Osteocyte (in vitro differentiated cells): ENCODE measurements at places on chromosomes 1 and 21.

DNA sequence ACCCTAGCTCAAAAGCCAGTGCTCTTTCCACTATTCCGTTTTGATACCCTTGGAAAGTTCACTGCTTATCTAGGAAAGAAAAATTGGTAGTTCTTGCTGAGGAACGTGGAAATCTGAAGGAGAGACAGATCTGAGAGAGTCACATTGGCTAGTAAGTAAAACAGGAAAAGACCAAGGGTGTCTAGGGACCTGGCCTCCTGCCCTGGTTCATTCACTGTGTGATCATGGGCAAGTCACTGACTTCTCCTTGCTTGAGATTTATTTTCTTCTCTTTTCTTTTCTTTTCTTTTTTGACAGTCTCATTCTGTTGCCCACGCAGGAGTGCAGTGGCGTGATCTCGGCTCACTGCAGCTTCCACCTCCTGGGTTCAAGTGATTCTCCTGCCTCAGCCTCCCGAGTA is 90.8 kb downstream of the NFIA start:
- no peak for DNase-seq

GRCh38 chr21:18715606-18716005 is 312.0 kb upstream of the TMPRSS15 start:
- no peak for DNase-seq

DNA sequence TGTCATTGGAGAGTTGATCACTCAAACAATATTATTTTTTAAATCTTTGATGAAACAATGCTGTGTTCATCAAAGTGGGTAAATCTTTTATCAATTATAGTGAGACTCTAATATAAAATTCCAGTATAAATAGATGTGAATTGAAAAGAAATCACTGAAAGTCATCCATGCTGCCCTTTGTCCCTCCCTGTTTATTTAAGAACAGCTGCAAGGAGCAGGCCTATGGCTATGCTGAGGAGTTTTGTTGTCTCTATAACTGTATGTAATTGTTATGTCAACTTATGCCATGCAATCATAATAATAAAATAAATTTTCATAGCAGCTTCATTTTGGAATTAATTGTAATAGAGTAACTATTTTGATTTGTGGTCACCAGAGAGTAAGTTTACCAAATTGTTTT is 1272.4 kb upstream of the ADGRL4 start:
- no peak for DNase-seq

GRCh38 chr21:37939251-37939650 is 23.0 kb upstream of the KCNJ6 start:
- no peak for DNase-seq

DNA sequence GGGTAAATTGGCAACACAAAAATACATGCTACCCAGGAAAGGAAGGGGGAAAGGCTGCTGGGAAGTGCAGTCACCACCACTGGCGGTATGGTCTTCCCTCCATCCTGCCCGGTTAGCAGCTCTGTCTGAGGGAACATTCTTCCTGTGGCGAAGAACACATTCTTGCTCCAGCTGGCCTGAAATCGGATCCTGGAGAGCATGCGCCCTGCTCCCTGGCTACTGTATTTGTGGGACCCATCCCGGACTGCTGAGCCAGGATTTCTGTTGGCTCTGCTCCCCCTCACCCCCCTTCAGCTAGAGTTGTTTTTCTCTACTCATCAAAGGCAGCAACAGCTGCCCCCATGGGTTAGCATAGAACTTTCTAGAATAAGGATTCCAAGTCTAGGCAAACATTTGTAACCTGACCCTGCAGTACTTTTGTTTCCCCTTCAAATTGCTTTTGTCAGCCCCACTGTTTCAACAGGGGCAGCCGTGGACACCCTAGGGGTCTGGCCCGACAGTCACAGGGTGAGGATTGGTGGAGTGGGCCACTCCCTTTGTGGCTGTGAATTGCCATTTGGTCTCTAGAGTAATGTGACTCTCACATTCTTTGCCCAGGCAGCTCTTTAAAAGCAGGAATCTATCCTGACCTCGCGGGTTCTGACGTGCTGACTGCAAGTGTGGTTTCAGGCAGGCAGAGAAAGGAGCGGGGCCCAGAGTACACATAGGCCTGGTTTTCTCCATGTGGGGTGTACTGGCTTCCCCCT is 157.7 kb downstream of the TOMM20 start:
- peak; percentile 96 for DNase-seq

DNA sequence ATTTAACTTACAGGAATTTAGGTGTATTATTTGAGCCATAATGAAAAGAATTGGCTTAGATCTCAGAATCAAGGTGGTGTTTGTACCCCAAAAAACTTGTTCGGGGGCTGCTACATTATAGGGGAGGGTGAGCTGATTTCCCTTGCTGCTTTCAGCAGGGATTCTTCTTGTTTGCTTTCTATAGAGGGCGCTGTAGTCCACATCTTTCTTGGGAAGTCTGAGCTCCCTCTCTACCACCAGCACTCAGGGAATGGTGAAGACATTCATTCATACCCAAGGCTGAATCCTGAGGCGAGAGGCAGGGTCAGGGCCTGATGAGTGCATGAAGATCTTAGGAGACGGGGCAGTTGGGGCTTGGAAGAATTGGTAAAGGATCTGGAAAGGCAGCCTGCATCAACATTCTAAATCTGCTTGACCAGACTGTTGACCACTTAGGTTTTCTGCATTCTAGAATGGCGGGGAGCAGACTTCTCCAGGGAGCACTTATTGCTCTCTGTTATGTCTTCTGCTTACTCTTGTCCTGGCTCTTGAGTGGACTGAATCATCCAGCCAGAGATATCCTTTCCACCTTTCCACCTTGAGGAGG is 18.9 kb downstream of the SPATA46 start:
- no peak for DNase-seq

GRCh38 chr1:85321237-85321964 is 45.0 kb upstream of the BCL10 start:
- DNase-seq: no peak

- no peak for DNase-seq
Measured at GRCh38 chr21:41821081-41821755, 54.4 kb upstream of the RIPK4 start.

- DNase-seq: no peak
Measured at GRCh38 chr1:40251456-40251855, 3.7 kb downstream of the TMCO2 start.
